ENCODE measurements at places on chromosomes 7 and 10.

DNA sequence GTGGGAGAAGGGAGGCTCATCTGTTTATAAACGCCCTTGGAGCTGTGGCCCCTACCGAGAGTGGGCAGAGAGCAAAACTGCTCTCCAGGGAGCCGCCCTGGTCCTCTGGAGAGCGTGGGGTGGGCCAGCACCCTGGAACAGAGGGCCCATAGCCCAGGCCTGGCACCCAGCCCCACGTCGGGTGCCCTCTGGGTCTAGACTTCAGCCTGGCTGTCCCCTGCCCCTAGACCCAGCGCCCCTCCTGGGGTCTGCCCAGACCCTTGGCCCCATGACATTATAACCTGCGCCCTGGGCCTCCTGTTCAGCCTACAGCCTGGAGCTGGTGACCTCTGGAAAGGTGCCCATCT lies 24.7 kb downstream of the GET4 start:
- DNase-seq, result no peak

- DNase-seq, result no peak
Measured at GRCh38 chr7:111264111-111264868, 173.4 kb downstream of the LRRN3 start.

- no peak for DNase-seq
Measured at GRCh38 chr7:45689797-45690761, 115.9 kb downstream of the ADCY1 start.

DNA sequence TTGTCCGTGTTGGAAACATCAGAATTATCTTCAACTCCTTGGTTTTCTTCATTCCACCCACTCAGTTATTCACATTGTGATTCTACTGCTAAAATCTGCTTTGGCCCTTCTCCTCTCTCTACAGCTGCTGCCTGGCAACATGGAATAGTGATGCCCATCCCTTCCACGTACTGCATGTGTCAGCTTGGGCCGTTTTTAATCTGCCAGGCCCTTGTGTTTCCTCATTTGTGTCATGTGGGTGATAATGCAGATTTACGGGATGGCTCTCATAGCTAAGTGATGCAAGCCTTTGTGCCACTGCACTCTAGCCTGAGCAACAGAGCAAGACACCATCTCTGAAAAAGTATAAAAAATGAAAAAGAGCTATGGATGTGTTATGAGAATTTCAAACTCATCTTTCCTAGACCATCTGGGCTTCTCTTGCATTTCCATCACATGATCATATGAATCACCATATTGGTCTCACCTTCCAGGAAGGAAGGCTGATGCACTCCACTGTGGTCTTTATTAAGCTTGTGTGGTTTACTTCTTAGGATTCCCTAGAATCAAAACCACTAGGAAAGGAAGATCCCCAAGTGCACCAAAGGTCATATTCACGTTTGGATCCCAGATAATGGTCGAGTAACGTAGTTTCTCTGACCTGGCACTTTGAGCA lies 20.6 kb upstream of the CELF2 start:
- DNase-seq, result no peak

DNA sequence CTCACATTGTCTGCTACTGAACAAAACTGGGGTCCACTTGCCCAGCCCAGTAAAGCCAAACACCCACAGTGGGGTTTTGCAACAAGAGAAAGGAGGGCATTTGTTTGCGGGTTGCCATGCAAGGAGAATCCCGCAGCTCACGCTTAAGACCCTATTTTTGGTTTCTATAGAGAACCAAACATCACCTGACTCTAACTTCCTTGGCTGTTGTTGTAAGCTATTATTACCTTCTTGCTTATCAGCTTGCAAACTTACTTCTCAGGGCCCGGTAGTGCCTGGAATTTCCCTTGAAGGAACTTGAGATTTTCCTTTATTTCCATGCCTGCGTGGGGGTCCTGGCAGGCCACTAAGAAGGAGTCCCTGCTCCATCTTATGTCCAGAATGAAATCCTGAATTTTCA lies 20.7 kb downstream of the IFIT3 start:
- DNase-seq, result no peak

- no peak for DNase-seq
Measured at GRCh38 chr10:97738616-97739015, 1.7 kb downstream of the ZFYVE27 start.

- no peak for DNase-seq
Measured at GRCh38 chr7:27299861-27300260, 57.3 kb downstream of the EVX1 start.

- no peak for DNase-seq
Measured at GRCh38 chr10:11011984-11012383, 5.7 kb upstream of the CELF2 start.

- DNase-seq, result no peak
Measured at GRCh38 chr10:70144372-70145110, 2.0 kb downstream of the TYSND1 start.

- no peak for DNase-seq
Measured at GRCh38 chr10:61404751-61405150, 48.4 kb downstream of the TMEM26 start.

GRCh38 chr7:108083980-108084379 lies 46.2 kb downstream of the LAMB4 start:
- no peak for DNase-seq

GRCh38 chr10:130795819-130796218 lies 515.7 kb downstream of the TCERG1L start:
- no peak for DNase-seq

GRCh38 chr7:127477295-127478023 lies 85.0 kb upstream of the ZNF800 start:
- DNase-seq, result no peak

- DNase-seq, result no peak
Measured at GRCh38 chr7:156578578-156578940, 62.0 kb upstream of the RNF32 start.

DNA sequence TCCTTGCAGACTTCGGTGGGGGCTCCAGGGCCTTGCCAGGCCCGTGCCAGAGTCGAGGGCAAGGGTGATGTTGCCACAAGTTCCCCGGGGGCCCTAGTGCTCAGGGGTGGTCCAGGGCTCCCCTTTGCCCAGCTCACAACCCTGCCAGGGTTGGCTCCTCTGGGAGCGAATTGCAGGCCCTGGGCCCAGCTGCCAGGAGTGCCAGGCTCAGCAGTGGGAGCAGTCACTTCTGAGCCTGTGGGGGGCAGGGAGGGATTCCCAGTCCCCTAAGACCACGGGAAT lies 43.8 kb downstream of the TCERG1L start:
- no peak for DNase-seq

DNA sequence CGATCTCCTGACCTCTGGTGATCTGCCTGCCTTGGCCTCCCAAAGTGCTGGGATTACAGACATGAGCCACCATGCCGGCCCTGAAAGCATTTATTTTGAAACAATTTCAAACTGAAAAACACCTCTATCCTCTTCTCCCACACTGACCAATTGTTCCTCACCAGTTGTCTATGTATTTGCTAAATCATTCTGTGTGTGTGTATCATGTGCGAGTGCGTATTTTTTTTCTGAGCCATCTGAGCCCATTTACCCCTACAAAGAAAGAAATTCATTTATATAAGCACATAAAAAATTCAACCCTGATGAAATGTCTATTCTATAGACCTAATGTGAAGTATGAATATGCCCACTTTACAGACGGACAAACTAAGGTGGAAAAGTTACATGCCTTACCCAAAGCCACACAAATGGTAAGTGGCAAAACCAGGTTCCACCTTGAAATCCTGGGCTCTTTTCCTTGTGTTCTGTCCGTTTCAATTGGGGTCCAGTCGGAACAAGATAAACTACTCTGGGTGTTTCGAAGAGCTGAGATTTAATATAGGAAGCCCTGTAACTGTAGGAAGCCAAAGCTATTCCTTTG lies 46.8 kb downstream of the RBM17 start:
- no peak for DNase-seq

DNA sequence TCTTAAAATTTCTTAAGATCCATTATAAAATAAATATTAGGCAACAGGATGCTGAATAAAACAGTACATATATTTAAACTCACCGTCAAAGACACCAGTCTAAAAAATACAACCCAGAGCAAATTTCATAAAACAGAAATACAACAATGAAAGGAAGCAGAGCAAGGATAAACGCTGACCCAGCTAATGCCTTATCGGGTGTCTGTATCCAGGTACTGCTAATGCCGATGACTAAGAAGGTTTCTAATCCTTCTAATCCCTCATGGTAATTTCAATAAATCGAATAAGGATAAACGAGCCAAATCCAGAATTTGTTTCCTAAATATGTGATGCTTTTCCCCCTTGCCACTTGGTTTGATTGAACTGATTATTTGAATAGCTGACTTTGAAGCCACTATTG lies 1.7 kb downstream of the HYCC1 start:
- DNase-seq, result no peak

- DNase-seq, result no peak
Measured at GRCh38 chr10:22345301-22346095, at the start of gene SPAG6. TSS of gene SPAG6 (plus strand) at chr10:22345496. CDS start at chr10:22345612, 116 bp downstream.

DNA sequence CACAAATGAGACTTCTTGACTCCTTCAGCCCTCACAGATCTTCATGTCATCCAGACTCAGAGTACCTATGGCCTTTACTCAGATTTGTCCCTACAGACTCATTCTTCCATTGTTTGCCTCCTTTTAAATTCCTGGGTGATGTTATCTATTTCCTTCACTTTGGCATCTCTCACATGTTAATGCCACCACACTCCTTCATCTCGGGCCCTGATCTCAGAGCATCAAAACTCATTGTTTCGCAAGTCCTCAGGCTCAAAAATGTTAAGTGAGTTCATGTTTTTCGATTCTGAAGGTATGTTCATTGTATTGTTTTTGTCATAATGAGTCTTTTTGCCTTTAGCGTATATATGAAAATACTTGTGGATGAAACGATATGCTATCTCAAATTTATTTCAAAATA lies 62.3 kb upstream of the AHR start:
- DNase-seq, result no peak
